Fibroblast of skin of back (primary cell): ENCODE measurements at places on chromosomes 2 and 18.

DNA sequence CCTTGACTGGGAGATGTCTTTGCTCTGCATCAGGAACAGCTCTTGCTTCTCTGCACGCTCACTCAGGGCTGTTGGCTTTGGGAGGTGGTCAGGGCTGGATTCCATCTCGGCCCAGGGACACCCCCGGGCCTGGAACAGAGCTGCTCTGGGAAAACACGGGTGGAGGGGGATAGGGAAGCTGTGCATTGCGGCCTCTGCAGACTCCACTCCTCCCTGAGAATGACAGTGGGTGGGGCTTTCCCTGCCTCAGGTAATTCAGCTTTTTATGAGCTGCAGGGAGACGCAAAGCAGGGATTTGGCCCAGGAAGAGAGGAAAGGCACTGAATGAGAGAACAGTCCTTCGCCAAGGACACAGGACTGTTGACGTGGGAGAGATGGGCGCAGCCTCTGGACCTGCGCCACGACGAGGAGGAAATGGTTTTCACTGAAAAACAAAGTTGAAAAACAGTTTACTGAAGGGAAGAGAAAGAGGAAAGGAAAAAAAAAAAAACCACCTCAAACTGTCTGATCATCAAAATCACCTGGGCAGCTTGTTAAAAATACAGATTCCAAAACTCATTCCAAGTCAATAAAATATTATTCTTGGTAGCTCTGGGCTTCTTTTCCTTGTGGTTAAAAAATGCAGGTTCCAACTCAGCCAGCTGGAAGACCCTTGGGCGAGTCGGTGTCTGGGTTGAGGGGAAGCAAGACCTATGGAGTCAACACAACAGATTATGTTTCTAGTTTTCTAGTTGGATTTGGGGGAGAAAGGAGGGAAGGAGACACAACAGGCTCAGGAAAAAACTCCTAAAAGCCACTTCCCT is 194.0 kb downstream of the ZFP36L2 start:
- no peak for DNase-seq

- no peak for DNase-seq
These were observed 46.3 kb downstream of the LTBP1 start for GRCh38 chr2:32993005-32993539.

DNA sequence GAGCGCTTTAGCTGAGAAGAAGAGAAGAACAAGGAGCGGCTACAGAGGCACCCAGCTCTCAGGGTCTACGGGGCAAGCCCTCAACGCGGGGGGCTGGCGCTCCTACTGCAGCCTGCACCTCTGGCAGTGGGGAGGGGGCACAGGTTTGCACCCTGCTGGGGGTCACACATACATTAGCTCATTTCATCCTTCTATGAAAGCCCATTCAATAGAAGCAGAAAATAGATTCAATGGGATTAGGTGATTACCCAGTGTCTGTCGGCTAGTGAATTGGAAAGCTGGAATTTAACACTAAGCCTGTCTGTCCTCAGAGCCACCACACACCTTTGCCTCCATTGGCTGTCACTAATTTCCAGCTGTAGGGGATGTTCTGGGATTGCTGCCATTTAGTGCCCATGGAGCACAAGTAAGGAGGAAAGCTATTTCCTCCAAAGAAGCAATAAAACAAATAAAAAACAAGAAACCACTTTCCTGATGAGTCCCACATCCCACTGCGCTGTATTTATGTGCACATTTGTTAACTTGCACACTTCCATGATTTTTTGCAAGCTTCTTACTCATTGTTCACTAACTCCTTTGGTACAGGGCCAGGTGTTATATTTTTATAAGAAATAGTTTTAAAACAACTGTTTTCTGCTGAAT is 319.6 kb upstream of the REV1 start:
- DNase-seq = no peak

GRCh38 chr2:104768694-104769093 is 85.2 kb upstream of the POU3F3 start:
- DNase-seq = peak; percentile 90

DNA sequence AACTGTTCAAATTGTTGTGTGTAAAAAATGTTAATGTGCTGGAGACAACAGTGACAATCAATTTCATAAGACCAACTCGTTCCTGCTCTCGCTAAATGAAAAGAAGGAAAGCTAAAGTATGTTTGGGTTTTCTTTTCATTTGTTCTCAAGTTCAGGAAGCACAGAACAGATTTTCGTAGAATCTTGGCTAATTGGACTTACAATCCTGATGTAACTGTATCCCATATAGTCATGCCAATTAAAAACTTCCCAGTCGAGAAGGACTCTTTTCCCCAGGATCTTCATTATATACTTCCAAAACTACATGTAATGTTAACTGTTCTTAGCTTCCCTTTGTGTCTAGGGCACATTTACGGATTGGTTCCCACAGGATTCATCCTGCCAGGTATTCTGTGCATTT is 135.4 kb upstream of the ITGB6 start:
- DNase-seq = no peak

DNA sequence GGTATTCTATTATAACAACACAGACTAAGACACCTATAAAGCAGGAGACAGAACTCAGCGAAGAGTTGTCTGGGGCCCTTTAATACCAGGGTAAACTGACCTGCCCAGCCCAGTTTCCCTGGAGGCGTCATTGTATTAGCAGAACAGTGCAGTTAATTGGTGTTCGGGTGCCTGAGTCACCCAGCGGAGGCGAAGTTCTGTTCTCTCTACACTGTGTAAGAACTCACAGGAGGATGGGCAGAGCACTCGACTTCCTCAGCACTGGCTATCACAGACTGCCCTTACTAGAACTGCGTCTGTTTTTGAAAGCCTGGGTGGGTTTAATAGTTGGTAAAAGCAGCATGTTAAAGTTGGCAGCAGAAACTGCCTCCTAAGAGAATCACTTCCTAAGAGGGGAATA is 106.5 kb upstream of the ATP8B1 start:
- DNase-seq = no peak

GRCh38 chr2:27029051-27029450 is 3.7 kb upstream of the TMEM214 start:
- no peak for DNase-seq

- DNase-seq = no peak
These were observed 724 bp downstream of the FTCDNL1 start for GRCh38 chr2:199850218-199850717.

DNA sequence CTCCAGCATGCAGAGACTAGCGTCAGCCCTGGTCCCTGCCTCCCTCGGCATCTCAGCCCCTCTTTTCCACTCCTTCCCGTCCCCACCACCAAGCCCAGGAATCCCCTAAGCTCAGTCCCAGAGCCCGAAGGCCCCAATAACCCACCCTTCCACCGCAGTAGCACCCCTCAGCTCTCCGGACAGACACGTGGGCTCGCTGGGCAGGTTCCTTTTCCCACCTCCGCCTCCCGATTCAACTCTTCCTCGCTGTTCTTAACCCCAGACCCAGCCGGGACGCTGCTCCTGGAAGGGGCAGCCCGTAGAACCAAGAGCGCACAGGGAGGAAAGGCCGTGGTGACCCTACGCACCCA is 1.4 kb downstream of the IHH start:
- no peak for DNase-seq

DNA sequence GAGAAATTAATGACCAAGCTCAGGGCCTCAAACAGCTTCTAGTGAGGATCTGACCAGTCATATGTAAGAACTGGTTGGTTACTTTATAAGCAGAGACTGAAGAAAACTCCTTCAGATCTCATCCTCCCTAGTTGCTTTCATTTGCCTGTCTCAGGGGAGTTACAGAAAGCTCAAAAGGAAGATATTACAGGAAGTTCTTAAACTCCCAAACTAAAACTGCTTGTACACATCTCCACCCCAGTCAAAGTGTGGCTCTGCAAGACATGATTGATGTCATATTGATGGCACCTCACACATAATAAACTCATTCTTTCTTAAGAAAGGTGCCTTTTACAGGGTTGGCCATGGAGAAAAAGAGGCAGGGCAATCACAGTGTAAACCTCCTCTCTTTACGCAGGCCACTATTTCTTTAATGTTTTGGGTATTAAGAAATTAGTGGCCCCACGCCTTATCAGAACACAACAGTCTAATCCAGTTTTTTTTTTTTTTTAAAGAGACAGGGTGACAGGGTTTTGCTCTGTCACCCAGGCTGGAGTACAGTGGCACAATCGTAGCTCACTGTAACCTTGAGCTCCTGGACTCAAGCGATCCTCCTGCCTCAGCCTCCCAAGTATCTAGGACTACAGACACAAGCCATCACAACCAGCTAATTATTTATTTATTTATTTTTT is 62.6 kb upstream of the STK17B start:
- DNase-seq = peak; percentile 62

DNA sequence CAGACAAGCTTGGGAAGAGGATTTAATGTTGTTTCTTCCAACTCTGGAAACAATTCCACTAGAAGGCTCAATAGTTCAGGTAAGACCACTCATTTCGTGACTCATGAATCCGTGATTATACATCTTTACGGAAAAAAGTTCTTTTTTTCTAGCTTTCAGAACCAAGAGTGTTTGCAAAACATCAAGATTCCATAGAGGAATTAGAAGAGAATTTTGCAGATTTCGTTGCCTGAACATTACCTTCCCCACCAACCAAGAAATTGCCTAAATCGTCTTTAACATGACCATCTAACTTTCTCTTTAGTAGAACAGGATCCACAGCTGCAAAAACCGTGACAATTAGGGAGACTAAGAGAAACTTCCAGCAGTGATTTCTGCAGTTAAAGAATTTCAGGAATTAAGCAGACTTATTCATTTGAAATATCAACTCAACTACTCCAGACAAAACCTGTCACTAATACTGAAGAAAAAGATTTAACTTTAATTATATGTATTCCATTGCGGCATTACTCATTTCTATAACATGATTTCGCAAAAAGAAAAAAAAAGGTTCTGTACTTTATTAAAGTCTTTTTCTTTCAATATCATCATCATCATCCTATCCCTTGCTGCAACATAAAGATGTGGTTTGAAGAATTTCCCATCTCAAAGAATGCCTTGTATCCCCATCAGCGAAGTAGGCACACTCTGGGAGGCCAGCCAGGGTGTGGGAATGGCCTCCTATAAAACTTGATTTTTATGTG is 1.9 kb upstream of the NAB1 start:
- DNase-seq = no peak

GRCh38 chr2:229270551-229271410 is at the start of gene PID1:
TSS of gene PID1 (minus strand) at chr2:229271287. CDS start at chr2:229271043, 244 bp downstream.
- peak; percentile 19 for DNase-seq

GRCh38 chr2:177598326-177599138 is 206.0 kb downstream of the AGPS start:
- no peak for DNase-seq

DNA sequence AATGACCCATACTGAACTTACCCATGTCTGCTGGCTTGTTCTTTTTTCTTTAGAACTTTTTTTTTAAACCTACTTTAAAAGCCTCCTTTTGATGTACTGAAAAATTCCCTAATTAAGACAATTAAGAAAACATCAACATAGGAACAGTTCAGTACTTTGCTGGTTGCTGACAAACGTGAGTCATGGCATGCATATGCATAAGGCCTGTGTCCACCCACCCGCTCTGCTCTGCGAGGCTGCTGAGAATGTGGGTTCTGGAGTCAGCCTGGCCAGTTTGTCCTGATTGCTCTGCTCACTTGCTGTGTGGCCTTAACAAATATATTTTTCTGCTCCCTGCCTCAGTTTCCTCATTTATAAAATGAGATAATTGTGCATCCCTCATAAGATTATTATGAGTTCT is 27.3 kb downstream of the LAMA3 start:
- peak; percentile 80 for DNase-seq

DNA sequence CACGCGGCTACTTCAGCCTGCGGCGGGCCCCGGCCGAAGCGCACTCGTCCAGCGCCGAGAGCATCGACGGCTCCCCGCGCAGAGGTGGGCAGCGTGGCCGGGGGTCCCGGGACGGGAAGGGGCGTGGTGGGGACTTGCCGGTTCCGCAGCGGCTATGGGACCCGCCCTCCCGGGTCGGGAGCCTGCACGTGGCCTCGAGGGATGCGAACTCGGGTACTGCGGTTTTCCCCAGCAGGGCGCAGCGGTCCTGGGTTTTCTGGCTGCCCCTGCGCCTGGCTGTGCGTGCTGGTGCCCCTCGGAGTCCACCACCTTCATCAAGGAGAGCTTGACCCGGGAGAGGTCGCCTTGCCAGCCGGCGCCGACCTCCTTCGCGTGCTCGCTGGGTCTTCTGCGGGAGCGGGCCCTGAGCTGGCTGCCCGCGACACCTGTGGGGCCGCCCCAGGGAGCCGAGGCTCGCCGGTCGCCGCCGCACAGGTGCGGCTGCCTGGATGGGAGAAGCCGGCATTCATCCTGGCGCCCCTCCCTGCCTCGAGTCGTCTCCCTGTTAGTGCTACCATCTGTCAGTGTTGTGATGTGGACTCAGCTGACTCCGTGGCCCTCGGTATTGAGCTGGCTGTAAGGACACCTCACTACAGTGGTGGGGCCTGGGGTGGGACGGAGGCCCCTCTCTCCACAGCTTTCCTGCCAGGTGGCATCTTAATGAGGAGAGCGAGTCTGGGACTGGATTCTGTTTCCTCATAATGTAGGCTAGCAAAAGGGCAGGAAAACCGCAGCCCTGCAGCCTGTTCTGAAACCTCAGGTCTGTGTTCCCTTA is 177.3 kb downstream of the AGAP1 start:
- no peak for DNase-seq
